ENCODE measurements at places on chromosomes 6 and 20.
A peak's percentile ranks its signal among the peaks of the same experiment; 100 is the strongest.

- no peak overlapping the region for H3K4me3 ChIP-seq
- no peak overlapping the region for H3K27ac ChIP-seq
- no peak for DNase-seq
- H3K36me3 ChIP-seq: peaks cover 3% of the 10 kb centered on the region
These were observed 3.9 kb downstream of the ATXN1 start for GRCh38 chr6:16757332-16757731.

- no peaks in the 10 kb centered on the region for H3K27me3 ChIP-seq
- peak overlapping the region; percentile 100 for H3K27ac ChIP-seq
- no peak for DNase-seq
- H3K4me1 ChIP-seq: peaks cover 46% of the 10 kb centered on the region
- peaks cover 12% of the 10 kb centered on the region for H3K36me3 ChIP-seq
- H3K4me3 ChIP-seq: peak overlapping the region; percentile 98
These were observed 587 bp upstream of the BTN3A1 start for GRCh38 chr6:26401389-26401986.

GRCh38 chr6:159692303-159693127 lies 526 bp downstream of the SOD2 start:
- peak overlapping the region; percentile 98 for H3K27ac ChIP-seq
- DNase-seq: peak; percentile 37
- H3K4me3 ChIP-seq: peak overlapping the region; percentile 88
- H3K4me1 ChIP-seq: peaks cover 46% of the 10 kb centered on the region
- H3K27me3 ChIP-seq: no peaks in the 10 kb centered on the region

GRCh38 chr6:139588076-139588639 lies 213.7 kb upstream of the CITED2 start:
- no peak overlapping the region for H3K27ac ChIP-seq
- H3K4me3 ChIP-seq: no peak overlapping the region
- H3K36me3 ChIP-seq: no peaks in the 10 kb centered on the region
- peaks cover 2% of the 10 kb centered on the region for H3K4me1 ChIP-seq
- peaks cover 36% of the 10 kb centered on the region for H3K27me3 ChIP-seq

Data from naive thymus-derived CD8-positive, alpha-beta T cell (primary cell).